Lower lobe of right lung (tissue), 2 donors: ENCODE measurements at places on chromosomes 16 and 17.

- peaks cover 62% of the 10 kb centered on the region for H3K4me1 ChIP-seq
- no peak overlapping the region for H3K4me3 ChIP-seq
- no peak overlapping the region for H3K27ac ChIP-seq
- no peaks in the 10 kb centered on the region for H3K36me3 ChIP-seq
- no peaks in the 10 kb centered on the region for H3K27me3 ChIP-seq
These were observed 35.3 kb downstream of the CUEDC1 start for GRCh38 chr17:57919918-57920317.

GRCh38 chr16:81590714-81591544 lies 146.3 kb downstream of the CMIP start:
- no peak overlapping the region for H3K27ac ChIP-seq

DNA sequence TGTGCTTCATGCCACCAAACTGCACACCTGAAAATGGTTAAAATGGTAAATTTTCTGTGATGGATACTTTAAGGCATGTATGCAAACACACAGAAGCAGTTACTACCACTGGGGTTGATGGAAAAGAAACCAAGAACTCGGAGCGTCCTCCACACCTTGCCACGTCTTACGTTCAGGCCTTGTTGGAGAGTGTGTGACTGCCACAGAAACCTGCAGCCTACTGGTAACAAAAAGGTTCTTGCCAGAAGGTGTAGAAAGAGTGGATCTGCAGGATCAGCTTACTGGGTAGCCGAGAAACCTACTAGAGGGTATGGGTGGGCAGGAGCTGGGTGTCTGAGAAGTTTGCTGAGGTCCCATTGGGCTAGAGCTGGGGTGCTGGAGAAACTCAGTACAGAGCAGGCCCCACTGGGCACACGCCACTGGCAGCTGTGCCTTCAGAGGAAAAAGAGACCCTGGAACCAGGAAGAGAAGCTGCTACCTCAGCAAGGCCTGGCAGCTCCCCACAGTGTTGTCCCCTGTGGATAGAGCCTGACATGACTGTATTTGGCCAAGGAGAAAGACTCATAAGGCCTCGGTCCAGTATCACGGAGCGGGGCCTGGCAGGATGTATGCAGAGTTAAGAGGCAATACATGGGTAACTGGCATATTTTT lies 204.6 kb downstream of the SEC14L1 start:
- no peaks in the 10 kb centered on the region for H3K27me3 ChIP-seq
- H3K36me3 ChIP-seq = no peaks in the 10 kb centered on the region
- H3K4me3 ChIP-seq = no peak overlapping the region
- DNase-seq = no peak

DNA sequence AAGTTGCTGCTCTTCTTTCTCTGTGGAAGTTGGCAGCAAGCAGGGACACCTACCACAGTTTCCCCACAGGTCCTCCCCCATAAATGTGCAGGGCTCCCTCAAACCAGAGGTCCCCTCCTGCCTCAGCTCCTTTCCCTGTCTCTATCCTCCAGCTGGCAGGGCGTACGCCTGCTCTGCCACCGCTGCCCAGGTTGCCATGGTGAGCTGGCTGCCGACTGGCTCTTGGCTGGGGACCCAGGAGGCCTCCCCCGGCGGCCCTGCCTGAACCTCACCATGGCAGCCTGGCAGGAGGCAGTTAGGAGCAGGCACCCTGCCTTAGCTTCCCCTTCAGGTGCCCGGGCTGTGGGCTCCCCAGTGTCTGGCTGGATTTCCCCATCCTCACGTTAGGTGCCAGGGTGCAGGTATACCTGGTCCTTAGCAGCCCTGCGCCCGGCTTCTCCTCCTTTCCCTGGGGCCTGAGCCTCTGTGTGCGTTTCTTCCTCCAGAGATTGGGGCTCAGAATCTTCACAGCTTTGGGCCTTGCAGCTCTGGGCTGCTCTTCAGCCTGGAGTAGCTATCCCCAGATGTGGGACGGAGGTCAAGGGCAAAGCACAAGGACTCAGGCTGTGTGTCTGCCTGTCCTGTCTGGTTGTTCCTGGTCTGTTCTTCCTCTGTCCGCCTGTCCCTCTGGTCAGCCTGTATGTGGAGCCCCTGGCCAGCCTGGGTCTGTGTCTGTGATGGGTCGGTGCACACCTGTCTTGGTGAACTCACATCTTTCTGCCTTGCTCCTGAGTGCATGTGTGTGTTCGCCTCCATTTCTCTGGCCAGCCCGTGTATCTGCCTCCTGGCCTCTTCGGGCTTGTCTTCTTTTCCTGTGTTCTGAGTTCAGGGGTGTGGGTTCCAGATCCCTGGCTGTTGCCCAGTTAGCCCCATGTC lies 15.7 kb downstream of the GJD3 start:
- no peaks in the 10 kb centered on the region for H3K27me3 ChIP-seq
- peaks cover 92% of the 10 kb centered on the region for H3K4me1 ChIP-seq
- DNase-seq = no peak
- H3K27ac ChIP-seq = peak overlapping the region; percentile 37
- H3K4me3 ChIP-seq = no peak overlapping the region
- H3K36me3 ChIP-seq = peaks cover 58% of the 10 kb centered on the region
